Endodermal cell (in vitro differentiated cells): ENCODE measurements at places on chromosomes 13 and 19.

DNA sequence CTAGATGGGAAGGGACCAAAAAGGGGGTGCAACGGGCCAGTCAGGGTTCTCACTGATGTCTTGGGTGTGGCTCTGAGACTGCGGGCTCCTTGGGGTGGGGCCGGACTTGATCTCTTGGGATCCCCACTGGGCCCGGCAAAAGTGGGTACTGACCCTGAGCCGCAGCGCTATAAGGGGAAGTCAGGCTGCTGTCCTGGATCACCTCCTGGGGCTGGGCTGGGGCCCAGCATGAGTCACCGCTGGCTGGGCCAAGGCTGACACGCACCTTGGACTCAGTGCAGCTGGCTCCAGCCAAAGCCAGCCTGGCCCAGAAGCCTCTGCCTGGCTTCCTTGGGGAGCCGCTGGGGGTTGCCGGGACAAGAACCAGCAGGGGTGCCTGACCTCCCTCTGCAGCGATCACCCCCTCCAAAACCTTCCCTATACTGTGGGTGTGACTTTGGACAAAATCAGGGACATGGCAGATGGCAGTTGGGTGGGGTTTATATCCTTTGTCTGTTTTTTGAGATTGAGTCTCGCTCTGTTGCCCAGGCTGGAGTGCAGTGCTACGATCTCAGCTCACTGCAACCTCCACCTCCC is 617 bp upstream of the IQCN start:
- no peaks in the 10 kb centered on the region for H3K27me3 ChIP-seq
- H3K36me3 ChIP-seq, result peaks cover 27% of the 10 kb centered on the region
- DNase-seq, result peak; percentile 76
- H3K4me1 ChIP-seq, result no peaks in the 10 kb centered on the region
- H3K4me3 ChIP-seq, result no peak overlapping the region

DNA sequence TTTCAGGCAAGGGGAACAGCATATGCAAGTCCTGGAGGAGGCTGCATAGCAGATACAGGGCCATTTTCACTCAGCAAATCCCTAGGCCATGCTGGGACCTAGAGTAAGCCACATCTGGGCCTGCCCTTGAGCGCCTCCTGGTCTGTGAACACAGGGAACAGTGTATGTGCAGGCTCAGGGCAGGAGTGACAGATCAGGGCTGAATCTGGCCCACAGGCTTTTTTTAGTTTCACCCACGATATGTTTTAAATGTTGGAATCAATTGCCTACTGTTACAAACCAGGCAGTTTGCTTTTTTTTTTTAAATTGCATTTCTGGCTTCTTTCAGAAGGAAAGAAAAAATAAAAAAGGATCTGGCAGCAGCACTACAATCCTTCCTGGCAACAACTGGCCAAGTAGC is 1.5 kb upstream of the TMEM145 start:
- peaks cover 23% of the 10 kb centered on the region for H3K27me3 ChIP-seq
- H3K36me3 ChIP-seq, result no peaks in the 10 kb centered on the region
- no peak overlapping the region for H3K27ac ChIP-seq
- peak; percentile 69 for DNase-seq
- H3K4me3 ChIP-seq, result no peak overlapping the region

- no peak for DNase-seq
- no peak overlapping the region for H3K27ac ChIP-seq
- no peaks in the 10 kb centered on the region for H3K36me3 ChIP-seq
- H3K4me3 ChIP-seq, result no peak overlapping the region
Measured at GRCh38 chr19:55554302-55554701, 9.0 kb upstream of the SBK3 start.

DNA sequence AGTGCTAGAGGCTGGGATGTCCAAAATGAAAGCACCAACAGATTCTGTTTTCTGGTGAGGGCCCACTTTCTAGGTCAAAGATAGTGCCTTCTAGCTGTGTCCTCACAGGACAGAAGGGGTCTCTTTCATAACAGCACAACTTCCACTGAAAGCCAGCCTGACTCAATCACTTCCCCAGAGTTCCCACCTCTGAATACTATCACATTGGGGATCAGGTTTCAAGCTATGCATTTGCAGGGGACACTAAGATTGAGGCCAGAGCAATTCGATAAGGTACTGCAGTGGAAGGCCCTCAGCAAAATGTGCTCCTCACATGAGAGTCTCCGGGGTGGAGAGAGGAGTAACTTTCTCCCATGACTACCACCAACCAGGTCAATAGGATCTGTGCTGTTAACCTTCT is 1501.5 kb downstream of the EFNB2 start:
- no peak overlapping the region for H3K4me3 ChIP-seq
- H3K36me3 ChIP-seq, result no peaks in the 10 kb centered on the region
- H3K27me3 ChIP-seq, result no peaks in the 10 kb centered on the region
- no peak overlapping the region for H3K27ac ChIP-seq
- H3K4me1 ChIP-seq, result no peaks in the 10 kb centered on the region
- peak; percentile 44 for DNase-seq

GRCh38 chr13:108049211-108049610 is 166.1 kb downstream of the LIG4 start:
- H3K36me3 ChIP-seq, result no peaks in the 10 kb centered on the region
- no peak for DNase-seq
- no peaks in the 10 kb centered on the region for H3K27me3 ChIP-seq
- no peak overlapping the region for H3K4me3 ChIP-seq
- no peaks in the 10 kb centered on the region for H3K4me1 ChIP-seq

DNA sequence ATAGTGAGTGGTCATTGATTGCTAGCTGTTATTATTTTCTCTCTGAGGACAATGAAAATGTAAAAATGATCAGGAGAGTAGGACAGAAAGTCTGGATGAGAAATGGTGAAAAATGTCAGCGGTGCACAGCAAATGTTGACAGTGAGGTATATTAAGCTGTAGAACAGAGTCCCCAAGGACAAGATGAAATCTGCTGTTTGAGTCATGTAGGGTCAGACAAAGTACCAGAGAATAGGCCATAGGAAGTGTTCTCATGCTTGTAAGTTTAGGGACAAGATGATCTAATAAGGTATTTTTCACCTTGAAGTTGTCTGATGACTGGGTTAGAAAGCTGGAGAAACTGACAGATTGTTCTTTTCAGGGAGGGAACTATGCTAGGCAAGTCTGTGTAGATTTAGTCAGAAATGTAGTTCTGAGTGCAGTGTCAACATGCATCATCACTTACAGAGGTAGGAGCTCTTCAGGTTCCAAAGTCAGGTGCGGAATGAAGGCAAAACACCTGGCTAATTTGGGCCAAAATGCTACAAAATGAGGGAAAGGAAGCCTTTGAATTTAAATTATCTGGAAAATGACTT is 369.3 kb downstream of the DLEU7 start:
- no peaks in the 10 kb centered on the region for H3K4me1 ChIP-seq
- H3K36me3 ChIP-seq, result no peaks in the 10 kb centered on the region
- no peak overlapping the region for H3K27ac ChIP-seq
- no peak for DNase-seq

DNA sequence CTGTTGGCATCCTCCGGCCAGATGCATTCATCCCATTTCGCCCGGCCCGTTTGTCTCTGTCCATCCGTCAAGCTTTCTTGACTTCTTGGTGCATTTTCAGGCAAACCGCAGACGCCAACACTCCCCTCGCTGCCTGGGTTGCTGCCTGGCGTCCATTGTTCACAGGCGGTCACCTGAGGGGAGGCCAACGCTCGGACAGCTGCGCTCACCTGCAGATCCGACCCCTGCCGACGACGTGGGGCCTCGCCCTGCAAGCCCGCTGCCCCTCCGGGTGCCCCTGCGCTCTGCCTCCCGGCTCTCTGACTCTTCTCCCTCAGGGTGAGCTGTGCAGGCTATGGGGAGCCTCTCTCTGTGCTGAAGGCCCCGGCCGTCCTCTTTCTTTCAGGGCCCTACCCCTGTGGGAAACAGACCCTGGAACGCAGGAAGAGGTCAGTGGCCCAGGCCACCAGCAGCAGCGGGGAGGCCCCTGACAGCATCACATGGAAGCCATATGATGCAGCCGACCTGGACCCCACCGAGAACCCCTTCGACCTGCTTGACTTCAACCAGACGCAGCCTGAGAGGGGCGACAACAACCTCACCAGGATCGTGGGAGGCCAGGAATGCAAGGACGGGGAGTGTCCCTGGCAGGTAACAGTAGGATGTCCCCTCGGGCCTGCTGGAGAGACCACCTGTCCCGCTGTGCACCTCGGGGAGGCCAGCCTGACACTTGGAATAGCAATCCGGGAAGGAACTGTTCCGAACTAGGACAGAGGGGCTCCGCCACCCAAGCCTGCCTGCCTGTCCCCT is 14.8 kb upstream of the PROZ start:
- no peaks in the 10 kb centered on the region for H3K27me3 ChIP-seq
- H3K36me3 ChIP-seq, result no peaks in the 10 kb centered on the region
- no peaks in the 10 kb centered on the region for H3K4me1 ChIP-seq
- H3K27ac ChIP-seq, result no peak overlapping the region
- peak; percentile 41 for DNase-seq
